CD8-positive, alpha-beta memory T cell (primary cell): ENCODE measurements at places on chromosomes 12 and 14.

DNA sequence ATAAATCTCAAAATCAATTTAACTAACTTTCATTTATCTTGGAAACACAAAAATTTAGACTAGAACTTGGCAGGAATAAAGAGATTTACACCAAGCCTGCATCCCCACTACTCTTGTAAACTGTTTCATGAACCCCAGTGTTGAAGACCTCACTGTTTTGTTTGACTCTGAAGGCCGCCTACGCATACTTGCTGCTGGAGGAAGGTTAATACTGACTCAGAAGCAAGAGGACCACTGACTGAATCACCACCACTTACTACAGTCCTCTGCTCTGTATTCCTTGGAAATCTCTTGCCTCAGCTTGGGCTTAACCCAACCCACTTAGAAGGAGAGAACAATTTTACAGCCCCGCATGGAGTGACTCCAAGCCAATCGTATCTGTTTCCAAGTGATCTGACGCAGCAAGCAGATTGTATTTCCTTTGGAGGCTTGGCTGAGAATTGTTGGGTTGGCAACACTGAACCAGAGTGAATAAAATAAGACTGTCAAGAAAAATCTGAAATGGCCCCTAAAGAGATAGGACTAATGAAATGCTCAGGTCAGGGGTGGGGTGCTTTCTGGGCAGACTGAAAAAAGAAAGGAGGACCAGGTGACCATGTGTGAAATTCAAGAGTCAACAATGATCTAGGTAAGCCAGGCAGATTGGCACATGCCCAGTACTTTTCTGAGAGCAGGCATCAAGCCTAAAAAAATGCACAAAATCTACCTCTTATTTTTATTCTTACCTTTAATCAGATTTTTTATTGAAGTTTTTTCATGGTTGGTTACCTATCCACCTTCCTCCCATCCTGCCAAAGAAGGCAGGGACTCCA is 248.6 kb downstream of the ZFP36L1 start:
- no peak overlapping the region for H3K27ac ChIP-seq
- H3K36me3 ChIP-seq = no peaks in the 10 kb centered on the region
- no peak for DNase-seq
- no peaks in the 10 kb centered on the region for H3K4me1 ChIP-seq

DNA sequence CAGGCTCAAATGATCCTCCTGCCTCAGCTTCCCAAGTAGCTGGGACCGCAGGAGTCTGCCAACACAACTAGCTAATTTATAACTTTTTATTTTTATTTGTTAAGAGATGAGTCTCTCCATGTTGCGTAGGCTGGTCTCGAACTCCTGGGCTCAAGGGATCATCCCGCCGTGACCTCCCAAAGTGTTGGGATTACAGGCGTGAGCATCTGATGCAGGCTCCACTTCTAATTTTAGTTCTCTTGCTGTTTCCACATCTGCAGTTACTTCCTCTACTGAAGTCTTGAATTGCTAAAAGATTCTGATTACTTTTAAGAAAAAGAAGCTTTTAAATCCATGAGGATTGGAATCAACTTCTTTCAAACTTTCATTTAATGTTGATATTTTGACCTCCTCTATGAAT is 13.4 kb upstream of the SNX6 start:
- no peak for DNase-seq
- H3K4me1 ChIP-seq = no peaks in the 10 kb centered on the region
- no peak overlapping the region for H3K27ac ChIP-seq
- no peaks in the 10 kb centered on the region for H3K36me3 ChIP-seq
- no peak overlapping the region for H3K4me3 ChIP-seq
- no peaks in the 10 kb centered on the region for H3K27me3 ChIP-seq

DNA sequence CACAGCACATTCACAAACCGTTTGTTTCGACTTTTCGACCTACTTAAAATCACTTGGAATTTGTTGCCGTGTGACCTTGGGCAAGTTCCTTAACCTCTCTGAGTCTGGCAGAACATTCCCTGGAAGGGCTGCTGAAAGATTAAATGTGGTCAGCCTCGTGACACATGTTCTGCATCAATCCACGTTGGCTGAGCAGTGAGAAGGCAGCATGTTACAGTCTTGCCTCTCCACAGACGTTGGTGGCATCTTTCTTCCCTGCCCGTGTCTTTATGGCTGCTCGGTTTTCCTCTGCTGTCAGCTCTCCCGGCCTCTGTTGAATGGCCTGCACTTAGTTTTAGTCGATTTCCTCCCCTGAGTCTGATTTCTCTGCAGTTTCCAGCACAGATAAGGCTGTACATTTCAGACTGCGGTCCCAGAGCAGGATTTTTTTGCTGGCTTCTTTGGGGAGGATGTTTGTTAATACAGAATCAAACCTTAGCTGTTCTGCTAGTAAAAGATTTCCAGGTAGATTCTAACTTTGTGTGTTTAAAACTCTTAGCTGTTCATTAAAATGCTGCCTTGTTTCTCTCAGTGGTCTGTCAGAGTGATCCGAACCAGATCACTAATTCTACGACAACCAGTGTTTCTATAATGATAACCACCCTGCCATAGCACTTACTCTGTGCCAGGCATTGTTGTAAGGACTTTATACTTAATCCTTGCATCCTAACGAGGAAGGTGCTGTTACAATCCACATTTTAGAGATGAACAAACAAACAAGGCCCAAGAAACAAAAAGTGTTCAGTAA is 217.1 kb downstream of the CHST11 start:
- DNase-seq = no peak
- no peak overlapping the region for H3K4me3 ChIP-seq
- H3K27me3 ChIP-seq = no peaks in the 10 kb centered on the region
- H3K27ac ChIP-seq = no peak overlapping the region
- no peaks in the 10 kb centered on the region for H3K36me3 ChIP-seq

DNA sequence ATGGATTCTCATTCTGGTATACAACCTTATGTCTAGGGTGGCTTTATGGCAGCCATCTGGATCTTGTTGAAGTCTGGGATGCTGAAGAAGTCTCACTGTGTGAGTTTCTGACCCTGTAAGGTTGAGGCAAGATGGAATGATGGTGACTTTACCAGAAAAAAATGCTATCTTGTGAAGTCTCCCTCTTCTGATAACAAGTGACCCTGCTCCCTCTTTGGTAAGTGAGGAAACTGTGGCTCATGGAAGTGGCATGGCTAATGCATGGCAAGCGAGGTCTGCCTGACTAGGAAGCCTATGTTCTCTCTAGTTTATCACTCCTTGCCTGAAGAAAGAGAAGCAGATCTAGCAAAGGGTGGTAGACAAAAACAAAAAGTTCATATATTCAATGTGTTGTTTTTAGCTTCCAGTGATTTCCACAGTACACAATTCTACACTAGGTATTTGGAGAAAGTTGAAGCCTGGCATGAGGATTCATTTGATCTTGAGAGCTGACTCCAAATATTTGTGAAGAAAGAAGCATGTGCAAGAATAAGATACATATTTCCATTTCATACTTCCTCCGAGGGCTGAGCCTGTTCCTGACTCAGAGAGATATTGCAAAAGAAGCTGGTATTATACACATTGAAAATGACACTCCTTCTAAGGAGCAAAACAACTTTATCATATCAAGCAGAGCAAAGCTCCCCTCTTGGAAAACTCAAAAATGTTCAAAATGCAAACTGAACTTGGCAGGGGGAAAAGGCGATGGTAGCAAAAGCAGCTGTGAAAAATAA is 63.6 kb downstream of the HELB start:
- no peak overlapping the region for H3K27ac ChIP-seq
- no peak overlapping the region for H3K4me3 ChIP-seq
- H3K4me1 ChIP-seq = no peaks in the 10 kb centered on the region
- no peaks in the 10 kb centered on the region for H3K27me3 ChIP-seq
- no peak for DNase-seq
- no peaks in the 10 kb centered on the region for H3K36me3 ChIP-seq

GRCh38 chr14:64870160-64870559 is 9.5 kb downstream of the SPTB start:
- H3K36me3 ChIP-seq = no peaks in the 10 kb centered on the region
- DNase-seq = no peak
- H3K27ac ChIP-seq = no peak overlapping the region
- H3K4me1 ChIP-seq = no peaks in the 10 kb centered on the region
- no peak overlapping the region for H3K4me3 ChIP-seq
- no peaks in the 10 kb centered on the region for H3K27me3 ChIP-seq

DNA sequence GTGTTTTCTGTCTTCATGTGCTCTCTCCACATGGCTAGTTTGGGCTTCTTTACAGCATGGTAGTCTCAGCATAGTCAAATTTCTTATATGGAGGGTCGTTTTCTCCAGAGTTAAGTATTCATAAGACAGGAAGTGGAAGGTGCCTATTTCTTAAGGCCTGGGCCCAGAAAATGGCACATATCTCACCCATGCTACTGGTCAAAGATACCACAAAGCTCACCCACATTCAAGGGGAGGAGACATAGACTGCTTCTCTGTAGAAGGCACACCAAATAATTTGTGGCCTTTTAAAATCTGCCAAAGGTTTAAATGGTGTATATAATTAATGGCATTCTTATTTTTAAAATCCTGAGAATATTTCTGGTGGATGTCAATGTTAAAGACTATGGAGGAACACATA is 44.8 kb downstream of the CCDC91 start:
- no peak overlapping the region for H3K27ac ChIP-seq
- no peaks in the 10 kb centered on the region for H3K36me3 ChIP-seq
- no peak overlapping the region for H3K4me3 ChIP-seq
- no peaks in the 10 kb centered on the region for H3K4me1 ChIP-seq
- DNase-seq = no peak

GRCh38 chr12:5467931-5468330 is 36.0 kb downstream of the NTF3 start:
- no peaks in the 10 kb centered on the region for H3K4me1 ChIP-seq
- H3K27ac ChIP-seq = no peak overlapping the region
- no peak overlapping the region for H3K4me3 ChIP-seq
- H3K27me3 ChIP-seq = no peaks in the 10 kb centered on the region
- DNase-seq = no peak
- H3K36me3 ChIP-seq = no peaks in the 10 kb centered on the region

DNA sequence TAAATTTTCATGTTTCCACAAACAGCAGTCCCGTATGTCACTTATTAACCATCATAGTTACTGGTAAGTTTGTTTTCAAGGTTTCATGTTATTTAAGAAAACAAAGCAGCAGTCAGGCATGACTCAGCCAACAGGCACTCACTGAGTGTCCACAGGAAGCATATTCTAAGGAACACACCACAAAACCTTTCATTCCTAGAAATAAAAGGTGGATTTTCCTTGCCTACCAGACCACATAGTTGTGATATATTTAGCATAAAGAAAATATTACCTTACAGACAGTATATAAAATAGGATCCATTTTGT is 143.3 kb upstream of the AVPR1A start:
- H3K27me3 ChIP-seq = no peaks in the 10 kb centered on the region
- no peak overlapping the region for H3K4me3 ChIP-seq
- no peaks in the 10 kb centered on the region for H3K4me1 ChIP-seq
- H3K27ac ChIP-seq = no peak overlapping the region
